CD14-positive monocyte (primary cell): ENCODE measurements at places on chromosomes 3 and 15.
A peak's percentile ranks its signal among the peaks of the same experiment; 100 is the strongest.

GRCh38 chr3:197007296-197007940 lies 22.2 kb downstream of the MELTF start:
- DNase-seq = no peak

DNA sequence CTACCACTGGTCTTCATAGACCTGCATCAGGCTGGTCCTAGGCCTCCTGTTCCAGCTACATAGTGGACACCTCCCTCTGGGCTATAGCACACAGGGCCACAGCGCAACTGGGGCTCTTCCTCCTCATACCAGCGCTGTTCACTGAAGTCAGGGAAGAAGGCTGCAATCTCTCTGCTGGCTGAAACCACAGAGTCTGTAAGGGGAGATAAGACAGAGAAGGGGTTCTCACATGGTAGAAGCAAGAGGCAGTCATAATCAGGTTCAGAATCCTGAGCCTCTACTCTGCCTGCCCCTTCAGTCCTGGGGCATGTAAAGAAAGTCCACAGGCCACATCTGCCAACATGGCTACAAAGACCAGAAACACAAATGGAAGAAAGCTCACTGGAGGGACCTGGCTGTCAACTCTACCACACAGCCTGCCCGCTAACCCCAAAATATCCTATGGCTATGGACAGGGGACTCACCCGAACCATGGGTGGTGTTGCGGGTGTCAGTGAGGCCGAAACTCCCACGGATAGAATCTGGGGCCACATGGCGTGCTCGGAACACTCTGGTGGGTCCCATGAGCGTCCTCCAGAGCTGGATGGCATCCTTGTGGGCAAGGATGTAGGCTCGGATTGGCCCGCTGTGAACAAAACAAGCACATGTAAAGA lies 38.7 kb downstream of the SPINK8 start:
- DNase-seq = no peak

DNA sequence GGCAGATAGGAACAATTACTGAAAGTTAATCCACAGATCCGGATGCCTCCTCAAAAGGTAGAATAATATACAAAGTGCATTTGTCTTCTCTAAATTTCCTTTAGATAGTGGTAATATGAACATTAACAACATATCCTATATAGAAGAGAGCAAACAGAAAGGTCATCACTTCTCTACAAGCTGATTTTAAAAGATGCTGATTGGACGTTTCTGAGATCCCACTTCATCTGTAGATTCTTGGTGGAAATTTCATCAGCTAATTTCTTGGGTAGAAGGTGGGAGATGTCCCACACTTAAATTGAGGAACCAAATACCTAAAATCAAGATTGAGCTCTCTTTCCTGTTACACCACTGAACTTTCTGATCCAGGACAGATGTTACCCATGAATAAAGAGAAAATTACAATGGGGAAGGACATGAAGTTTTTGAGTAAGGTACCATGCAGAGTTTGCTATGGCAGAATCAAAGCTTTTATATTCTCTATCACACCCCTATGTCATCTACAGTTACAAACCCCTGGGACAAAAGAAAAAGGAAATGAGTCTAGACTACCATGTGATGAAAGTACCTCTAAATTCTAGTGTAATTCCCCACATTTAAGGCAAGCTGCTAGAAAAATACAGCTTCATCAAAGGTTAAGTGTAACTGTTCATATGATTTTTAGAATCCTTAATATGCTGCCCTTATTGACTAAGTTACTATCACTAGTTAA lies 189.2 kb upstream of the SETMAR start:
- no peak for DNase-seq

- DNase-seq = no peak
Observed at GRCh38 chr15:64774037-64774628, 1.3 kb downstream of the RBPMS2 start.

- DNase-seq = no peak
Observed at GRCh38 chr3:100033903-100034471, 80.3 kb downstream of the FILIP1L start.

DNA sequence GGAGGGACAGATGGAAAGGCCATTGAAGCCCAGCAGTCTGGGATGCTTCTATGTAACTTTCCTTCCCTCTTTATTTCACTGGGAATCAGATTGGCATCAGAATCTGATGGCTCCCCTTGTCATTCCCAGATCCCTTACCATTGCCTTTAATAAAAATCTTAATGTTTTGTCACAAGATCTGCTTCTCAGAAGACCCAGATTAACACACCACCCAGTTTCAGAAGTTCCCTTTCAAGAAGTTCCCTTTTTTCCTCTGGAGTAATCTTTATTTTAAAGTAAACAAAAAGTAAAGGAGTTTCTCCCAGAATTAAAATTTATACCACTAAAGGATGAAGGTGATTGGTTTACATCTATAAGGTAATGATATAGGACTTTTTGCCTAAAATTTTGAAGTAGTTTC lies 76.4 kb downstream of the UBR1 start:
- peak; percentile 16 for DNase-seq

- DNase-seq = no peak
Observed at GRCh38 chr3:183583331-183584245, 28.1 kb upstream of the KLHL6 start.

DNA sequence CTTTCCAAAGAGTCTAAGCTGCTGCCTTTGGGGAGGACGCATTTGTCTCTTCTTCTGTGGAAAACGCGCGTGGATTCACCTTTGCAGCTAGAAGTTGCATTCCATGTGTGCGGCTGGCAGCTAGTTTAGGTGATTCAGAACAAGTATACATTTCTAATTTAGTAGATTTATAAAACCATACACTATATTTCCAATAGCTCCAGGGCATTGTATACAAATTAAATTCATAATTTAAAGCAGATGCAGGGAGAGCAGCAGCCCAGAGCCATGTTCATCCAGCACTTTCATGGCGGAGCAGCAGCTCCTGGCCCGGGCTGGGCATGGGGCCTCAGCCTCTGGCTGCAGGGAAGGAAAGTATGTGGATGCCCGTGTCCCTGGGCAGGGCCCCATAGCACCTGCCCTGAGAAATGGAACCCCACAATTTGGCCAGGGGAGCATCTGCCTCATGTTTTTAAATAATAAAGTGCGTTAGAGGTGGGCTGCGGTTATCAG lies 42.8 kb upstream of the SEC22A start:
- no peak for DNase-seq

- DNase-seq = no peak
Observed at GRCh38 chr3:15722877-15723623, 74.7 kb downstream of the ANKRD28 start.

- no peak for DNase-seq
Observed at GRCh38 chr15:43939070-43939469, 112.3 kb downstream of the WDR76 start.

DNA sequence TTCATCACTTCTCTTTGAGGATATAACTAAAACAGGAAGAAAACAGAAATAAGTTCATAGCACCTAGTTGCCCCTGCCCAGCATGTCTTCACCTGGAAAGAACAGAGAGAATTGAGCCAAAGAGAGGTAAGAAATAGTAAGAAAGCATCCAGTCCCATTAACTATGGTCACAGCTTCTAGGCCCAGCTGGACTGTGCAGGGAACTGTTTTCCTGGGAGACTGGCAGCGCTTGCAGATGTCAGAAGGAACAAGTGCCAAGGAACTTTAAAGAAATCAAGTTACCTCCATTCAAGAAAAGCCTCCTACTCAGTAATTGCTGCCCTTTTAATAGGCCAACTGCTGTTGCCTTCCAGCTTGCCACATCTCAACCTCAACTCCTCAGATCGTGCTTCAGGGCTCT lies 17.8 kb upstream of the CPB1 start:
- DNase-seq = no peak

DNA sequence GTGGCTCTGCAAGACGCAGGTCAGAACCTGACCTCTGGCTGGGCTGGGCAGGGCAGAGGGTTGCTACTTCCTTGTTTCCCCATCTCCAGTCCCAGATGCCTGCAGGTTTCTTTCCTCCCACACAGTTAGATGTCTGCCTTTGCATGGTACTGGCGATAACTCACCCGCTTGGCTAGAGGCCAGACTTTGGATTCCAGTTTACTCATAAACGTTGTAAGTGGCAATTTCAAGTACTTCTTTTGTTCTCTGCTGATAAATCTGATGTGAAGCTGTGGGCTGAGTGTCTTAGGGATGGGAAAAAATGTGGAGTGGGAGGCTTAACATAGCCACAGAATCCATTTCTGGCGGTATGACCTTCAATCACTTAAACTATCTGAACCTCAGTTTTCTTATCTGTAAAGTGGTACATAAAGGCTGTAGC lies 194.2 kb downstream of the EBLN2 start:
- DNase-seq = no peak

DNA sequence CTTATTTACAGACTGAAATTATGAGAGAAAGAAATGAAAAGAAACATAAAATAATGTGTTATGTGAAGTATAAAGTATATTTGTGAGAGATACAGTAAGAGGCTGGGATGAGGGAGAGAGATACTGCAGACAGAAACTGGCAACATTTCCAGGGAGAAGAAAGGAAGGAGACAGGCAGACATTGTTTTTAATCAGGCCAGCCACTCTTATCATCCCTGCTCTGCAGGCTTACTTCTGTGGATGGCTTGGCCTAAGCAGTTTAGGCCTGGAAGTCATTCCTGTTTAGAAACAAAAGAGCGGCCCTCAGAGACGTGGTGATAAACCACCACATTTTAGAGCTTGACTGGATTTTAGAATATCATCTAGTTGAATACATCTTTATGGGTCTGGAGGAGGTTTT lies 12.4 kb downstream of the PCCB start:
- no peak for DNase-seq

DNA sequence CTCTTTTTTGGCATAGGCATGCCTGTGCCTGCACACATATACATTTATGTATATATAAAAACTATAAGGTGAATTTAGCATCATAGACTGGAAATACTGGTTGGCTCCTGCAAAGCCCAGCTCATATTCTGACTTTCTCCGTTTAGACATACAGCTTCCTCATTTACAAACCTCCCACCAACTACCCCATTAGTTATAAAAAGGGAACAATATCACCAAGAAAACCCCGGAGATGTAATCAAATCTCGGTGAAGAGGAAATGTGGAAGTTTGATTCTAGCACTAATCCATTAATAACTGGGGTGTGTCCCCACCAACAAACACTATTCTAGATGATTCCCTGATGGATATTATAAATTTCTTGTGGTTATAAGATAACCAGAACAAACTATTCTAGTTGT lies 517.7 kb upstream of the TBL1XR1 start:
- DNase-seq = peak; percentile 75

DNA sequence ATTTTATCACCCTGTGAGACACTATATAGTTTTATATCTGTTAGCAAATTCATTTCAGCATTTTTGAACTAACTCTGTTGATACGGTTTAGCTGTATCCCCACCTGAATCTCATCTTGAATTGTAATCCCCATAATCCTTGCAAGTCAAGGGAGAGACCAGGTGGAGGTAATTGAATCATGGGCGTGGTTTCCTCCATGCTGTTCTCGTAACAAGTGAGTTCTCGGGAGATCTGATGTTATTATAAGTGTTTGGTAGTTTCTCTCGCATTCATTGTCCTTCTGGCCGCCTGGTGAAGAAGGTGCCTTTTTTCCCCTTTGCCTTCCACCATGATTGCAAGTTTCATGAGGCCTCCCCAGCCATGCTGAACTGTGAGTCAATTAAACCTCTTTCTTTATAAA lies 53.2 kb upstream of the TMC3 start:
- DNase-seq = no peak

GRCh38 chr3:76871655-76872054 lies 168.2 kb upstream of the ROBO2 start:
- DNase-seq = no peak

- DNase-seq = no peak
Observed at GRCh38 chr3:62982795-62983455, 107.7 kb upstream of the CADPS start.

- no peak for DNase-seq
Observed at GRCh38 chr3:71407823-71408222, 175.7 kb downstream of the FOXP1 start.

- no peak for DNase-seq
Observed at GRCh38 chr3:32782407-32782806, 35.4 kb upstream of the TRIM71 start.

DNA sequence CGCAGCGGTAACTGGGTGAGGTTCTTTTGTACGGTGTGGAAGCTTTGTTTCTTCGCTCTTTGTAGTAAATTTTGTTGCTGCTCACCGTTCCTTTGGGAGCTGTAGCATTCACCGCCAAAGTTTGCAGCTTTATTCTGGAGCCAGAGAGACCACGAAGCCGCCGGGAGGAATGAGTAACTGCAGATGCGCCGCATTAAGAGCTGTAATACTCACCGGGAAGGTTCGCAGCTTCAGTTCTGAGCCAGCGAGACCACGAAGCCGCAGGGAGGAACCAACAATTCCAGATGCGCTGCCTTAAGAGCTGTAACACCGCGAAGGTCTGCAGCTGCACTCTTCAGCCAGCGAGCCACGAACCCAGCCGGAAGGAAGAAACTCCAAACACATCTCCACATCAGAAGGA lies 56.0 kb upstream of the DYNC1LI1 start:
- no peak for DNase-seq

GRCh38 chr15:96766366-96766765 lies 435.9 kb downstream of the NR2F2 start:
- DNase-seq = peak; percentile 32

DNA sequence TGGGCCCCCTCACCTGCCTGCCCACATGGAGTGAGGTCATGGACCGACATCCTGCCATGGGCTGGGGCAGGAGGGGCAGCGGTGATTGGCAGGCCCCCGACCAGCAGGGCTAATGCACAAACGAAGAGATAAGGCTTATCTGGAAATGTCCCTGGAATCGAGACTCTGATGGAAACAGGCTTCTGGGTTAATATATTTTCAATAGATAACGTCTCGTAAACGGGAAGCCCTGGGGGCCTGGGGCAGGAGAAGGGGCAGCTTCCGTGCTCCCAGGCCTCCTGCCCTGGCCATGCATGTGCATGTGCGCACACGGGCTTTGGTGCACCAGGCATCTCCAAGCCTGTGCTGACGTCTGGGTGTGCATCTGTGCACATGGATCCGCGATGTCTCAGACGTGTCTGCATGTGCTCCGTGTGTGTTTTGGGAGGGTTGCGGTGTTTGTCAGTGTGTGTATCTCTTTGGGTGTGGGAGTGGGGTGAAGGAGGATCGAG lies 55.1 kb downstream of the DNAJB8 start:
- DNase-seq = no peak

DNA sequence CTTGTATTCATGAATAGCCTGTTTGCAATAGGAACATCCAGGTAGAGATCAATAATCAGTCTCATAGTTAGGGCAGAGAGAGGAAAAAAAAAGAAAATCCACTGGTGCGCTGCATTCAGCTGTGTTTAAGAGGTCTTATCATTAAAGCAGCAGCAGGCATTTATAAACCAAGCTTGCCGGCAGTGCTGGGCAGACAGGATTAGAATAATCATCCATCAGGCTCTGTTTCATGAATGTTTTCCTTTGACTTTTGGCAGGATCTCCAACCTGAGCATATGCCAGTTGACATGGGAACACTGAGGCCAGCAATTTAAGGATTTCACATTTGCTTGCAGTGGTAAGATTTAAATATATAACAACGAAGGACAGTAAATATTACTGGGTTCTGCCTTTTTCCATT lies 305.2 kb upstream of the SEMA6D start:
- no peak for DNase-seq

DNA sequence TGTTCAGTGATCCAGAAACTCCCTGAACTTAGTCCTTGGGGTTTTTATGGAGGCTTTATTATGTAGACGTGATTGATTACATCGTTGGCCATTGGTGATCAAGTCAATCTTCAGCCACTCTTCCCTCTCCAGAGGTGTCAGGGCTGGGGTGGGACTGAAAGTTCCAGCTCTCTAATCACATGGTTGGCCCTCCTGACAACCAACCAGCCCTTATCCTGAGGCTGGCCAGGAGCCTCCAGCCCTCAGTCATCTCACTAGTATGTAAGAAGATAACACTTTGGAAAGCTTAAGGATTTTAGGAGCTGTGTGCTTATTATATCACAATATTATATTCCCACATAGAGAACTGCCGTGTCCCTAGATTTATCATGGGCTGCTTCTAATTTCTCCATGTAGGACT lies 142.3 kb downstream of the VPS8 start:
- no peak for DNase-seq
